ENCODE measurements at places on chromosomes 12 and 14. TPM values are rescaled to one million over a fixed set of nuclear protein-coding genes. Genes with fewer than 3 reads are reported as not detected.

- DNase-seq, result no peak
These were observed 322.9 kb downstream of the KCNH5 start for GRCh38 chr14:62722406-62722805.

DNA sequence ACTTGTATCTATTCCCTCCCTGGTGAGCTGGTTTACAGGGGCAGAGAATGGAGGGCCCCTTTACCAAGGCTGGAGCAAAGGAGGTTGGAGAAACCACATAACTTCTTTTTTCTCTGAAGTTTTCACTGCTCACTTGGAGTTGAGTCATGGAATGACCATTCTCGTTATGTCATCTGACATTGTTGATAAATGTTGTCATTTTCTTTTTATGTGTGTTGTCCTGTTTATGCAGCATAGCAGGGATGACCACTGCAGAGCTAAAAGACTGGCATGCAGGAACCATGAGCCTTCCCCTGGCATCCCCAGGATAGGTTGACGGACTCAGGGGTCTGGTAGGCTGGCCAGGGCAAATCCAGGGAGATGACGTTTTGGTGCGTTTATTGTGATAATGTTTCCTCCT, 256.8 kb upstream of the DDHD1 start:
- no peak for DNase-seq

- DNase-seq, result no peak
These were observed 58.6 kb upstream of the SLC38A4 start for GRCh38 chr12:46884362-46884761.

DNA sequence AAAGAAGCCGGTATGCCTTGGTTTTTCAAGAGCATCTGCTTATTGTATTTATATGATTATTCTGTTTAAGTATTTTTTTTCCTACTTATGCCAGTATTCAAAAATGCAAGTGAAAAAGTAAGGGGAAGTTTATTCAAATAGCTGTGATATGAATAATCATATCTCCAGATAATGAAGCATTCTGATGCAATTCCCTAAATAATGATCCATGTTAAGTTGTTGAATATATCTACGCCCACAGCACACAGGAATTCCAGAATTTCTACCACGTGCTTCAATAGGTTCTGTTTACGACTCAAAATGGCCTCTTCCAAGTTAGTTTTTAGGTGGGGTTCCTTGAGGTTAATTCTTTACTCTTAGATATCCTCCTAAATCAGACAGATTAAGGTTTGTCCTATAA, 208.3 kb downstream of the NAV3 start:
- no peak for DNase-seq

DNA sequence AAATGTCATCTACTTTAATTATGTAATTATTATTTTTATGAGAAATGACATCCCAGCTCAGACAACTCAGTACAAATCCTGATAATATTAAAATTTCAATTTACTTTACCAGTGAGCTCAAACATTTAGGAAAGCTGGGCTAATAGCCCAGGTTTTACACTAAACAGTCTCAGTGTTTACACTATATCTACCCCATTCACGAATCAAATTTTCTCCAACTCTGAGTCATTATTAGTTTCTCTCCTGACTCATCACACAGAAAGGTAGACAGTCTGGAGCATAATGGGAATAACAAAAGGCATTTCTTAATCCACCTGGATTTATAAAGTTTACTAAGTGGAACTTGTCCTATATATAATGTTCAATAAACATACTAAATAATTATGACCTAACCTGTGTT, 5.7 kb downstream of the PAWR start:
- no peak for DNase-seq

DNA sequence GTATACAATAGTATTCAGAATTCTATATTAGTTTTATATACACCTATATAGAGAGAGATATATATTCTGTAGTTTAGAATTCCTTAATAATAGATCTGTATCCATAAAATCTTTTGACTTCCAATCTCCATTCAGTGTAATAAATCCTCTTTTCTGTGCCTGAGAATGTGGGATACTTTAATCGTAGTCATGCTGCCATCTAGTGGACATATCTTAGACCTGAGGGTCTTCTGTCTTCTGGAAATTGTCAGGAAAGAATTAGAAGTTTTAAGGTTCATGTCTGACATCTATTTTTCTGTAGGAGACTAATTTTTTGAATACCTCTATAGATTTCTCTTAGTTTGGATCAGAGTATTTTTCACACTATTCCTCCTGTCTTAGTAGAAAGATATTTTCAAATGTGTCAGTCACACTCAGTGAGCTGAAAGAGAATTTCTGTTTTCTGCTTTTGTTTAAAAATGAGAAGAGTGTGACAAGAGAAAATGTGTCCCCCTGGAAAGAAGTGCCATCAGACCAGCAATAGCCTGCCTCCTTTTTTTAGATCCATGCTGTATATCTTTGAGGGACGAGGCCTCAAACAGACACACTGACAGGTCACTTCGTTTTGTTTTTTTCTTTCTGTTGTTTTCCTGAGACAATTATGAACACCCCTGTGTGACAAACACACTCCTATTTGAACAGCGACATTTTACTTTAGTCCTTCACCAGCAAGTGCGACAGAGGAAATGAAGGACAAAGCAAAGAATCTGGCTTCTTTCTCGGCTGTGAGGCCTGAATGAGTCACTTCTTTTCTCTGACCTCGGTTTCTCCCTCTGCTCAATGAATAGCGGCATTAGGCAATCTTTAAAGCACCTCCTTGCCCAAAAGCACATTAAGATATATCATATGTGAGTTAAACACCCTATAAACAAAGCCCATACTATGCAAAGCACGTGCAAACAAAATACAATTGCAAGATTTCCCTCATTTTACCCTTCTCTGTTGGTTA, 96.3 kb downstream of the GALC start:
- DNase-seq, result no peak

GRCh38 chr12:116295327-116296263, 18.1 kb upstream of the MED13L start:
- DNase-seq, result no peak

- DNase-seq, result no peak
These were observed 22.7 kb downstream of the FRMD6 start for GRCh38 chr14:51674294-51675002.

The EFS gene
- total RNA-seq, result 8.4 TPM

The ASIC1 gene
- 1.4 TPM for total RNA-seq

The GLT8D2 gene
- total RNA-seq, result 5.2 TPM

Measured in upper lobe of left lung (tissue), 6 donors.